NCI-H1694 treated with DMSO at 0.1 percent for 48 hours (cell line): ENCODE measurements at places on chromosomes 11 and 22.

GRCh38 chr11:14969901-14970323, 2.2 kb downstream of the CALCA start:
- peak; percentile 13 for DNase-seq

DNA sequence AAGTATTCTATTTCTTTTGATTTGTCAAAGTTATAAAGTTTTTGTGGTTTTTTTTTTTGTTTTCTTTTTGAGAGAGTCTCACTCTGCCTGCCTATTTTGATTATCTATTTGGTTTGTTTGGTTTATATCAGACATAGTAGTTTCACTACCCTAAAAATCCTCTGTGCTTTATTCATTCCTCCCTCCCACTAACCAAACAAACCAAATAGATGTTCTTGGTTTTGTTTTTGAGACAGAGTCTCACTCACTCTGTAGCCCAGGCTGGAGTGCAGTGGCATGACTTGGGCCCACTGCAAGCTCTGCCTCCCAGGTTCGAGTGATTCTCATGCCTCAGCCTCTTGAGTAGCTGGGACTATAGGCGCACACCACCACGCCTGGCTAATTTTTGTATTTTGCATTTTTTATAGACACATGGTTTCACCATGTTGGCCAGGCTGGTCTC, 67.9 kb downstream of the ENTHD1 start:
- no peak for DNase-seq

- DNase-seq, result no peak
These were observed 569 bp upstream of the YPEL1 start for GRCh38 chr22:21736084-21736642.

GRCh38 chr11:131253142-131253655, 117.2 kb upstream of the NTM start:
- DNase-seq, result no peak

- DNase-seq, result no peak
These were observed 532 bp downstream of the EIF4G2 start for GRCh38 chr11:10808235-10808552.
